ENCODE measurements at places on chromosomes 13 and 19. TPM values are rescaled to one million over a fixed set of nuclear protein-coding genes. Genes with fewer than 3 reads are reported as not detected.
A peak's percentile ranks its signal among the peaks of the same experiment; 100 is the strongest.

DNA sequence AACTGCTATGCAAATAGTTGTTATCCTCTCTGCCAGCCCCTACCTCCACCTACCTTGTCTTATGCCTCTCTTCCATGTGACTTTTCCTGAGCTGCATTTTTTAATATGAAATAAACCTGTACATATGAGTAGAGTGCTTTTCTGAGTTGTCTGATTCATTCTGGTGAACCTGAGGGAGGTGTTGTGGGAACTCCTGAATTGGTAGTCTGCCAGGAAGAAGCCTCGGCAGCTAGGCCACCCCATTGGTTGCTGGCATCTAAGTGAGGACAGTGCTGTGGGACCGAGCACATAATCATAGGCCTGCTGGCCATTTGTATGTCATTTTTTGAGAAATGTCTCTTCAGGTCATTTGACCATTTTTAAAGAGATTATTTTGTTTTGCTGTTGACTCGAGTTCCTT lies 1146.8 kb downstream of the UQCRFS1 start:
- no peak for DNase-seq

DNA sequence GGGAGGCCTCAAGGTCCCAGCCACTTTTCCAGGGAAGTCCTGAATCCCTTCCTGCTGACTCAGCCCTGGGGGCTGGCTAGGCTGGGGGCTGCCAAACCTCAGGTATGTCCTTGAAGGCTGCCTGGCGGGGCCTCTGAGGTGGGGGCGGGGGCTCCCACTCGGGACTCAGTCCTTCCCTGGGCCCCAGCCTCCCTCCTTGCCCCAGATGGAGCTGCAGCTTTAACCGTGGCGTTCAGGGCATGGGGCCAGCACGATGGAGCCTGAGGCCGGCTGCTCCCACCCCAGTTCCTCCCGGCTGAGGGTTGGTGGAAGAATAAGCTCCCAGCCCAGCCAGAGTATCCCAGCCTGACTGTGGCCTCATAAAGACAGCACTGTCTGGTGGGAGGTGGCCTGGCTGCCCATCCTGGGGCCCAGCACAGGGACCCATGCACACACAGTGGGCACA lies 12.4 kb downstream of the CILP2 start:
- no peak for DNase-seq

Gene CEACAM20
- not detected for polyA plus RNA-seq

GRCh38 chr19:54335164-54335563 lies 3.8 kb downstream of the LILRA4 start:
- no peak for DNase-seq

DNA sequence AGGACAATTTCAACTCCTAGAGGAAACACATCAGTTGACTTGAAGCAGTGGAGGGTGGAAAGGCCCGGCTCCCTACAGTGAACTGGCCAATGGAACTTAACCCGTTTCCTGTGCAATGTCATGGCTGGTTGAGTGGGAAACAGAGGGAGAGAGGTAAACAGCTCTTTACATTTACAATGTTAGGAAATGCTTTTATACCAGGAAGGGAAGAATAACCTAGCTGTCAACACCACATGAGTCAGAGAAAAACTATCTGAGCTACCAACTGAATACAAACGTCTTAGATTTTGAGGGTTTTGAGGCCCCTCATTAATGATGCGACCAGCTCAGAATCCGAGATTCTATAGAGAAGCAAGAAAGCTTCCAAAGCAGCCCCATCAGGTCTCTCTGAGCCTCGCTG lies 36.7 kb downstream of the CARD8 start:
- DNase-seq = no peak

DNA sequence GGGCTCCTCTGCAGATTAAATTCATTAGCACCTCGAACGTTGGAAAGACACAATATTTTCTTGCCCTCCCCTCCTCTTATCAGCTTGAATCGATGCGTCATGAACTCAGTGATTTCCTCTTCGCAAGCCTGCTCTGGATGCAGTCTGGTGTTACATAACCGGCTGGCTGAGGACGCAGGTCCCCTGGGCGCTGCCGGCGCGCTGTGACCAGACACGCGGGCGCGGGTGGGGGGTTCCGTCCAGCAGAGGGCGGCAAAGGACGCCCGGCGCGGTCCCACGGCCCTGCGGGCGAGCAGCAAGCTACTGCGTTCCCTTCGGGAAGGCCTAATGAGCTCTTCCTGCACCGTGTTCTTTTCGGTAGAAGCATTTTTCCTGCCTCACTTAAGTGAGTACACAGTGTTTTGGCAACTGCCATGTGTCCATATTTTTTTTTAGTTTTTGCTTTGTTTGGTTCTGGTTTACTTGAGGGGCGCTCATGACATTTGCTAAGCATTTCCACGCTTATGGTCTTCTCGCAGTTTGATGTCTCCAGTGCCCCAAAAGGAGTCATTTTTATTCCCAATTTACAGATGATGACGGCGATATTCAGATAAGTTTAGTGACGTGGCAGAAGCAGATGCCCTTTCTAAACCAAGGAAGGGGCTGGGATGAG lies 112.2 kb upstream of the MBNL2 start:
- DNase-seq = peak; percentile 69

Gene CCDC70
- polyA plus RNA-seq = not detected

GRCh38 chr13:90276216-90276615 lies 1071.3 kb upstream of the MIR17HG start:
- DNase-seq = no peak

- no peak for DNase-seq
Measured at GRCh38 chr19:15639596-15639995, 1.1 kb upstream of the CYP4F3 start.

All from left renal pelvis (tissue), 4 donors.